Airway epithelial cell (primary cell): ENCODE measurements at places on chromosomes 2 and 18. TPM values are rescaled to one million over a fixed set of nuclear protein-coding genes. Genes with fewer than 3 reads are reported as not detected.

CNTNAP5 gene
- not detected in 2 replicates for total RNA-seq

LGALSL gene
- 26.9 and 50.7 TPM in 2 replicates for total RNA-seq

CPLX4 gene
- not detected in 2 replicates for total RNA-seq

SERPINB13 gene
- 44.9 and 63.0 TPM in 2 replicates for total RNA-seq

FIGN gene
- 1.2 and 1.3 TPM in 2 replicates for total RNA-seq

DUSP11 gene
- 44.3 and 45.9 TPM in 2 replicates for total RNA-seq

NT5C1B gene
- 0.07 TPM in 1 of 2 replicates, not detected in the other for total RNA-seq
